ENCODE measurements at places on chromosomes 7 and 10. TPM values are rescaled to one million over a fixed set of nuclear protein-coding genes. Genes with fewer than 3 reads are reported as not detected.

- peak; percentile 58 for DNase-seq
Observed at GRCh38 chr10:78248651-78249464, 215.2 kb downstream of the RPS24 start.

DNA sequence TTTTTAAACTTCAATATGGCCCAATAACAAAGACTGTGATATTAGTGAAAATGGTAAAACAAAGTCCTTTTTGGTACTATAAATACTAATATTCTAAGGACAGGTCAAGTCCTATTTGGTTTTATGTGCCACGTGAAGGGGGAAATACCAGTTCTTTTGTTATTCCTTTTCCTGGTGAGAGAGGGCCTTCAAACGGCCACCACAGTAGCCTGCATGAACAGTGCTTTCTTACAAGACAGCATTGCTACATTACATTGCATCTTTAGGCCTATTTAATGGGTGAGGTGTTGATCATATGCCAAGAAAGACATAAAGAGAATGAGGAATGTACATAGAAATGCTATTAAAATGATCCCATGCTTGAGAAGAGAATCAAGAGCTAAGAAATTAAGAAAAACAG, 214.8 kb downstream of the LRRTM3 start:
- DNase-seq = no peak

DNA sequence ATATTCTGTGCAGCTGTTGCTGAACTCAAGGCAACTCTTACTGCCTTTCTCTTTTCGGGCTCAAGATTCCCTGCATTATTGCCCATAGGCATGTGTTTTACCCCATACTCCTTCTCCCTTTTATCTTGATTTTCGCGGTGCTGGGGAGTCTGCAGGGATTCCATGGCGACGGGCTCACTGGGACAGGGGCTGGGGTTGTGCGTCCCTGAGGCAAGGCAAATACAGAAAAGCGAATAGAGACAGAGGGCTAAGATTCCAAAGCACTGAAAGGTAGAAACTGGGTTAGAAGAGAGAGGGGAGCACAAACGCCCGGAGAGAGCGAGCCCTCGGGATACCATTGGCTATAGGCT, 519 bp upstream of the RPP38 start:
- DNase-seq = no peak

MMD2 gene
- total RNA-seq = 10.1 TPM

DNA sequence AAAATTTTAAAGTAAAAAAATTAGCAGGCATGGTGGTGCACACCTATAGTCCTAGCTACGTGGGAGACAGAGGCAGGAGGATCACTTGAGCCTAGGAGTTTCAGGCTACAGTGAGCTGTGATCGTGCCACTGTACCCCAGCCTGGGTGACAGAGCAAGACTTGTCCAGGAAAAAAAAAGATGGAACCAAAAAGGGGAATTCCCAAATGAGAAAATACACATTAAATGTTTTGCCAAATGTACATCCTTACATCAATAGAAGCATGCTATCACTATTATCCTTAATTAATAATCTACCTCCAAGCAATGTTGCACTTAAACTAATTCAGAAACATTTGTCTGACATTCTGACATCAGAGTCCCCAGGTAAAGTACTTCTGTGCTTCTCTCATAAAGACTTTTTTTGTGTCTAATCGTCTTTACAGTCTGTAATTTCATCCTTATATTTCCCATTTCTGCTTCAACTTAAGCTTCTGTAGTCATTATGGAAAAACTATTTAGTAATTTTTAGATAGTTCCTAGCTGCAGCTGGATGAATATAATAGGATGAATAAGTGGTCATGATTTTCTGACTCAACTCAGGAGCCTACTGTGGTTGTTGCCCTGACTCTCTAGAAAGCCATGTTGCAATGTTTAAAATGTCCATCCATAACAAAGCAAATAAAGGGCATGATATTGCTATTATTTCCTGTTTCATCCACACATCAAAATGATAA, 57.7 kb downstream of the MYPN start:
- DNase-seq = no peak

TMEM236 gene
- total RNA-seq = 0.44 TPM

DNA sequence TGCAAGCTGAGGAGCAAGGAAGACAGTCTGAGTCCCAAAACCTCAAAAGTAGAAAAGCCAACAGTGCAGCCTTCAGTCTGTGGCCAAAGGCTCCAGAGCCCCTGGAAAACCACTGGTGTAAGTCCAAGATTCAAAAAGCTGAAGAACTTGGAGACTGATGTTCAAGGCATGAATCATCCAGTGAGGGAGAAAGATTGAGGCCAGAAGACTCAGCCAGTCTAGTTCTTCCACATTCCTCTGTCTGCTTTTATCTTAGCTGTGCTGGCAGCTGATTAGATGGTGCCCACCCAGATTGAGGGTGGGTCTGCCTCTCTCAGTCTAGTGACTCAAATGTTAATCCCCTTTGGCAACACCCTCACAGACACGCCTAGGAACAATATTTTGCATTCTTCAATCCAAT, 20.1 kb upstream of the MDFIC start:
- DNase-seq = no peak

DNA sequence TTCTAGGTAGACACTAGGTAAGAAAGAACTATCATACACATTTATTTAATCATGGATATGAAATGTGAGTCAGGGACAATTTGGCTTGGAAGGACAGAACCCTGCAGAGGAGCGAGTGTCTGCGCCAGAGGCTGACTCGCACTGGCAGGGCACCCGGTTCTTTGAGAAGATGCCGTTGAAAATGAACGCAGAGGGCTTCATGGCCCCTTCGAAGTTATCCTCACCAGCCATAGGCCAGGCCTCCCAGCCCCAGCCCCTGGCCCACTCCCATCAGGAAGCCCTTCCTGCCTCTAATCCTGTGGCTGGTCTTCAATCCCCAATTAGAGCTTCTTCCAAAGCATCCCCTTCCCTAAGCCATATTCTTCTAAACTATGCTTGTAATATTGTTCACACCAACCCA, 239.8 kb downstream of the TCERG1L start:
- DNase-seq = no peak

NDUFB8 gene
- total RNA-seq = 273 TPM

C10orf71 gene
- total RNA-seq = 0.06 TPM

ICA1 gene
- 33.3 TPM for total RNA-seq

ZNF777 gene
- 3.7 TPM for total RNA-seq

GRCh38 chr7:114160925-114161324, 242.1 kb upstream of the PPP1R3A start:
- no peak for DNase-seq

DNA sequence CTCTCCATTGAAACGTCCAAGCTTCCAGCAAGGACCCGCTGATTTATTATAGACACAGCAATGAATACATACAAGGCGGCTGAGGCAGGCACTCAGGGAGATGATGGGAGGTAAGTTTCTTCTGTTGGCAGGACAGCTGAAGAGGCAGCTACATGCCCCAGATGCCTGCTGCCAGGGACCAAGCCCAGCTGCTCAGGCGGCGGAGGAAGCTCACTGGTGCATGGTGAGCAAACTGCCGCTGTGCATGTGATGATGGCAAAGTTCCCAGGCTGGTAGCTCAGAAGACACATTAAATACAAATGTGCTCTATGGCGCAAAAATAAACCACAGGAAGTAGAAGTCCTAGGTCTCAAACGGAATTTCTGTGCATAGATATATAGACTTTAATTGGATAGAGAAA, 2.3 kb downstream of the DNTT start:
- DNase-seq = no peak

GIMAP5 gene
- total RNA-seq = 20.1 TPM

DNA sequence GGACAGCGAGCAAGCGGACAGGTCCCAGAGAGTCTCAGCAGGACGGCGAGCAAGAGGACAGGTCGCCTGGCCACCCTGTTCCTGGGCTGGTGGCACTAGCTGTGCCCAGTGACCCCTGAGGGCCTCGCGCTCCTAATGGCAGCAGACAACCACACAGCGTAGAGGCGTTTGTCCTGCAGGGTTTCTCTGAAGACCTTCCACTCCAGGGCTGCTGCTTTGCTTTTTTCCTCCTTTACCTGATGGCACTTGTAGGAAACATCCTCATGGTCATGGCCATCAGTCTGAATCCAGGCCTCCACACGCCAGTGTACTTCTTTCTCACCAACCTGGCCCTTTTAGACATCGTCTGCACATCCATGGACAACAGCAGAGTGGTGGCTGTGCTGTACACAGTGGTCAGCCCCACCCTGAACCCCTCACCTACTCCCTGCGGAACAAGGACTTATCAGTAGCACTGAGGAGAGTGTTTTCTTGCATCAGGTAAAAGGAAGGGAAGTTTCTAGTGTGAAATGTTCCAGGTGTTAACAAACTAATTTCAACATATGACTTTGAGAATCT, 27.4 kb downstream of the SCART1 start:
- no peak for DNase-seq

Measured in spinal cord (tissue), 10 donors.